Osteoblast (primary cell): ENCODE measurements at places on chromosomes 3 and 15. TPM values are rescaled to one million over a fixed set of nuclear protein-coding genes. Genes with fewer than 3 reads are reported as not detected.

TM4SF1 gene
- 209 and 210 TPM in 2 replicates for total RNA-seq

ADAMTS9 gene
- 2.7 and 4.0 TPM in 2 replicates for total RNA-seq

ADAMTS17 gene
- total RNA-seq: under 0.01 and 0.29 TPM in 2 replicates

CHRFAM7A gene
- total RNA-seq: under 0.01 and 0.72 TPM in 2 replicates

GOLGA8M gene
- total RNA-seq: under 0.01 and 0.29 TPM in 2 replicates

ANKUB1 gene
- under 0.01 TPM in 1 of 2 replicates, not detected in the other for total RNA-seq

ICE2 gene
- total RNA-seq: 26.4 and 30.1 TPM in 2 replicates

ITIH1 gene
- total RNA-seq: not detected in 2 replicates

ATP2B2 gene
- total RNA-seq: not detected in 2 replicates

SYNPR gene
- total RNA-seq: not detected in 2 replicates

ECE2 gene
- total RNA-seq: not detected in 2 replicates

DPPA4 gene
- not detected in 2 replicates for total RNA-seq

TMEM44 gene
- total RNA-seq: 18.8 and 20.3 TPM in 2 replicates

TMEM40 gene
- total RNA-seq: not detected in 2 replicates

OR5K2 gene
- total RNA-seq: not detected in 2 replicates

TMEM45A gene
- total RNA-seq: 35.5 and 41.0 TPM in 2 replicates

SLCO2A1 gene
- under 0.01 and 0.36 TPM in 2 replicates for total RNA-seq

PLA2G4B gene
- 0.72 and 1.2 TPM in 2 replicates for total RNA-seq

SPATA12 gene
- total RNA-seq: not detected in 2 replicates
